ENCODE measurements at places on chromosomes 7 and 10.

- DNase-seq, result no peak
Observed at GRCh38 chr7:29170781-29171180, 23.8 kb upstream of the CHN2 start.

DNA sequence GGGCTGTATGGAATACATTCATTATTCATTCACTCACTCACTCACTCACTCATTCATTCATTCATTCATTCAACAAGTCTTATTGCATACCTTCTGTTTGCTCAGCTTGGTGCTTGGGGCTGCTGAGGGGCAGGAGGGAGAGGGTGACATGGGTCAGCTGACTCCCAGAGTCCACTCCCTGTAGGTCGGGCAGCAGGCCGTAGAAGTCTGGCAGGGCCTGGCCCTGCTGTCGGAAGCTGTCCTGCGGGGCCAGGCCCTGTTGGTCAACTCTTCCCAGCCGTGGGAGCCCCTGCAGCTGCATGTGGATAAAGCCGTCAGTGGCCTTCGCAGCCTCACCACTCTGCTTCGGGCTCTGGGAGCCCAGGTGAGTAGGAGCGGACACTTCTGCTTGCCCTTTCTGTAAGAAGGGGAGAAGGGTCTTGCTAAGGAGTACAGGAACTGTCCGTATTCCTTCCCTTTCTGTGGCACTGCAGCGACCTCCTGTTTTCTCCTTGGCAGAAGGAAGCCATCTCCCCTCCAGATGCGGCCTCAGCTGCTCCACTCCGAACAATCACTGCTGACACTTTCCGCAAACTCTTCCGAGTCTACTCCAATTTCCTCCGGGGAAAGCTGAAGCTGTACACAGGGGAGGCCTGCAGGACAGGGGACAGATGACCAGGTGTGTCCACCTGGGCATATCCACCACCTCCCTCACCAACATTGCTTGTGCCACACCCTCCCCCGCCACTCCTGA, 2.4 kb downstream of the EPO start:
- DNase-seq, result no peak

- no peak for DNase-seq
Observed at GRCh38 chr10:44990302-44990655, 10.4 kb upstream of the ZNF22 start.

DNA sequence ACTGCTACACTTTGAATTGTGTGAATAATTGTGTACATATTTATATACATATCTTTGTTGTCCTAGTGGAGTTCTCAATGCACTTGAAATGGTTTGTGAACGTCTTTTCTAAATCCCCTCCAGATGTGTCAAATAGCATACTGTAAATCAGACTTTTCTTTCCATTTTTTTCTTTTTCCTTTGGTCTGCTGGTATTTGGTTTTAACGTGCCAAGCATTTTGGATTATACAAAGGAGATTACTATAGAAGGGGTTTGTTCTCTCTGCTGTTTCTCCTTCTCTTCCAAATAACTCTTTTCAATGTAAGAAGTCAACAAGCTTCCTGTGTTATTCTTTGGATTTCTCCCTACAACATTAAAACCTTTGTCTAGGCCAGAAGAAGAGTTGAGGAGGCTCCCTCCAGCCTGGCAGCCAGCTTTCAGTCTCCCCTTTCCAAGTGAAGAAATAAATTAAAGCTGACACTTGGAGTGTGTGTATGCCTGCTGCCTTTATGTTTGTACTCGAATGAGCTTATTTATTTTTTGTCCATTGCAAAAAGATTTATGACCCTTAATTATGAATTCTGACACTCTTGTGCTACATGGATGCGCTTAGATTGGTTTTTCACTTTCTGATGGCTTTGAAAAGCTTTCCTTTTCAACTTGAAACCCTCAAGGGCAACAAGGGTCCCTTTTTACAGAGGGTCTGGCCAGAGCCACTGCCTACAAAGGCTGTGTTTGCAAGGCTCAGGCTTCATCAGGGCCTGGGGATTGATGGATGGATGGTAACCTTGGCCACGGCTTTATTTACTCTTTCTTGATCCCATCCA, 107.8 kb downstream of the RAB18 start:
- DNase-seq, result no peak

- no peak for DNase-seq
Observed at GRCh38 chr7:103382032-103382402, 34.6 kb downstream of the PSMC2 start.

GRCh38 chr7:11848251-11848650, 16.3 kb upstream of the THSD7A start:
- no peak for DNase-seq

GRCh38 chr7:38217672-38218071, 39.6 kb downstream of the STARD3NL start:
- no peak for DNase-seq

All from activated gamma-delta T cell treated with Interleukin-2 at 50 U/mL for 16 hours (primary cell).